Lung (tissue), 17 donors: ENCODE measurements at places on chromosomes 7 and 10.
A peak's percentile ranks its signal among the peaks of the same experiment; 100 is the strongest.

DNA sequence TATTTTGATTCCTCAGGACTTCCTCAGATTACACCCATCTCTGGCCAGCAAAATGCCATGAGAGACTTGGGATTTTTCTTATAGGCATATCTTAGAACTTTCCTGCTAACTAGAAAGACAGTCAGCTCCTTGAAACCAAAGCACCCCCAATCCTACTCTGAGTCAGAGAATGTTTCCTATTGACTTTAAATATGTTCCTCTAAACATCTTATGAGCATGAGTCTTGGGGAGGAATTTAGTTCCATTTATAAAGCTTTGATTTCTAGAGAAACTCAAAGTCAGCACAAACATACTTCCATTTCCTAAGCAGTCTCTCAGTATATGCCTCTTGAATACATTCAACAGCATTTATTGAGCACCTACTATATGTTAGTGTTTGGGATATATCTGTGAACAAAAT is 128.5 kb downstream of the INHBA start:
- no peak for DNase-seq

DNA sequence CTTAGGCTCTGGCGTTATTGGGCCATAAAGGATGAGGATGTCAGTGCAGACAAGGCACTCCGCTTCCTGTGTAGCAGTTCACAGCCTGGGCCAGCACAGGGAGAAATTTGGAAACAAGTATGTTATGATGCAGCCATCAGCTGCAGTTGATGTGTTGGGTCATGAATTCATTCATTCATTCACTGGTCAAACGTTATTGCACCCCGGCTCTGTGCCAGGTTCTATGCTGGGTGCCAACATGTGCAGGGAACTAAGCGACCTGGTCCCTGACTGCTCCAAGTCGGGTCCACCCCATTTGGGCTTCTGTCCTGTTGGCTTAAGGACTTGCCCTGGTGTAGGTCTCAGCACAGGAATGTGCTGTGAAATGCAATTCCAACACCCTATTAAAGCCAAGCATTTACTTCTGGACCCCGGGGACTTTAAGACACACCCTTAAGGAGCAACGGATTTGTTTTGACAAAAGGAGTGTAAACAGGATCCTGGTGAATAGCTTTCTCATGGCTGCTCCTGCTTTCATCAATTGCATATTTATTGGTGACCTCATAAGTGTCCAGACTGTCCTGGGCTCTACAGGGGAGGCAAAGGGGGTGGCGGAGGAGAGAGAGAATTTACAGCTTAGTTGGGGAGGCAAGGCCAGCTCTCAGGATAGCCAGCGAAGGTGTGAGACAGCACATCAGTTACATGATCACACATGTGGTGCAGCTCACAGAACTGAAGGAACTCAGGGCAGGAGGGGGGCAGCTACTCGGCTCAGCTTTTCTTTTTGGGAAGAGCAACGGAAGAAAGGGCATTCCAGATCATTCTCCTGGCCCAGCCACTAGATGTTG is 158.6 kb downstream of the GRK5 start:
- DNase-seq, result no peak

- DNase-seq, result no peak
Observed at GRCh38 chr7:91636728-91637127, 243.8 kb downstream of the MTERF1 start.

DNA sequence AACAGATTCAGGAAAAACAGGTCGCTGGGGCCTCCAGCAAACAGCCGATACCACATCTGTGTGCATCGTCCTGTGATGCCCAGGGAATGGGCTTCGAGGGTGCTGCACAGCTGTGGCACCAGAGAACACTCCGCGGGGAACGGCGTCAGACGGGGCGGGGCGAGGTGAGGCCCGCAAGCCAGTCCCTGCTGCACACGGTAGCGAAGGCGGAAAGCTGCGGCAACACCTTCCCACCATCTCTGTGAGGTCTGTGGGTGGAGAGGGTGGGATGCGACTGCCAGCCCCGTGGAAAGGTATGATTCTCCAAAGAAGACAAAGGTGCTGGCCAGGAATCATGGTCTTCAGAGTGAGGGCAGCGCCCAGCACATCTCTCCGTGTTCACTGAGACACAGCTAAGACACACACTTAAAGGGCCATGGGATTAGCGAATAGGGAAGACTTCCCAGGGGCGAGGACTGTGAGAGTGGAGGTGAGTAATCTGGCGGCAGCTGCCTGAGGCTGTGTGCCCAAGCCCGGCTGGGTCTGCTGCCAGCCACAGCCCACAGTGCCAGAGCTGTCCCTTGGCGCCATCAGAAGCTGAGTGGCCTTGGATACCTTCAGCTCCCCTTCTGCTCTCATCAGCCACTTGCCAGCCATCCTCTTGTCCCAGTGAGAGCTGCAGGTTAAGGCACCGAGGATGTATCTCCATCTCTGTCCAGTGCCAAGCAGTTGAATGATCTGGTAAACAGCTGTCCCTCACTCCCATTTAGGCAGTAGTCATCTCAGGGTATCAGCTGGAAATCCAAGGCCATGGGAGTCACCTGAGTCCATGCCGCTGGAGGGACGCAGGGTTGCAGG is 17.6 kb downstream of the PRKAG2 start:
- no peak for DNase-seq

GRCh38 chr10:3046981-3047547 is 20.3 kb upstream of the PFKP start:
- no peak for DNase-seq

DNA sequence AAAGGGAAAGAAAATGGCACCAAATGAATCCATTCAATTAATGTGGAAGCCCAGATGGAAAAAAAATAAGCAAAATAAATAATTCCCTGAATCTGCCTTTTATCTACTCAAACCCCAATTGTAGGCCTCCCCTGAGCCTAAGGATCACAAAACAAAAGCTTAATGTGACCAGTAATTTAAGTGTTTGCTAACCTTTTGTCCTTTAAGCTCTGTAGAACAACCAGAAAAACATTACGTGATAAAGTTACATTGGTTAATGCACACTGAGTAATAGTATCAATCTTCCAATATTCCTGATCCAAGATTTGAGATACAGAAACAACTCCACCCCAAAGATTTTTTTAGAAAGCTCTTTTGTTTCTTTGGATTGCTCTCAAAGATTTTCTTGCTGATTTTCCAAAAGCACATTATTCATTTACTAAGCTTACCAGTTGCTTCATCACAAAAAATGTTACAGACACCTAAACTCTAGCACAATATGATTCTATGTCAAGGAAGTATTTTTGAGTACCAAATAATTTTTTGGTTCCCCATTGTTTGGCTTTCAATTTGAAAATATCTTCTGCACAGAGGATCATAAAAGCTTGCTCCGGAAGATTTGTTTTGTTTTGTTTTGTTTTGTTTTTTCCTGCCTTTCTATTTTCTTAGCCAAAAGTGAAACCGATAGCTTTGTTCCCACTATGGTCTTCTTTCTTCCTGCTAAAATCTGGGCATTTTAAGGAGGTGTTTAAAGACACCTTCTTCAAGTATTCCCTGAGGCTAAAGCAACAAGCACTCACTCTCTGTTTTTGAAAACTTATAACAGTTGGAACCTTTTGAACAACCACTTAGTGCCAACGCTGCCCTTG is 54.2 kb downstream of the TRIL start:
- no peak for DNase-seq

DNA sequence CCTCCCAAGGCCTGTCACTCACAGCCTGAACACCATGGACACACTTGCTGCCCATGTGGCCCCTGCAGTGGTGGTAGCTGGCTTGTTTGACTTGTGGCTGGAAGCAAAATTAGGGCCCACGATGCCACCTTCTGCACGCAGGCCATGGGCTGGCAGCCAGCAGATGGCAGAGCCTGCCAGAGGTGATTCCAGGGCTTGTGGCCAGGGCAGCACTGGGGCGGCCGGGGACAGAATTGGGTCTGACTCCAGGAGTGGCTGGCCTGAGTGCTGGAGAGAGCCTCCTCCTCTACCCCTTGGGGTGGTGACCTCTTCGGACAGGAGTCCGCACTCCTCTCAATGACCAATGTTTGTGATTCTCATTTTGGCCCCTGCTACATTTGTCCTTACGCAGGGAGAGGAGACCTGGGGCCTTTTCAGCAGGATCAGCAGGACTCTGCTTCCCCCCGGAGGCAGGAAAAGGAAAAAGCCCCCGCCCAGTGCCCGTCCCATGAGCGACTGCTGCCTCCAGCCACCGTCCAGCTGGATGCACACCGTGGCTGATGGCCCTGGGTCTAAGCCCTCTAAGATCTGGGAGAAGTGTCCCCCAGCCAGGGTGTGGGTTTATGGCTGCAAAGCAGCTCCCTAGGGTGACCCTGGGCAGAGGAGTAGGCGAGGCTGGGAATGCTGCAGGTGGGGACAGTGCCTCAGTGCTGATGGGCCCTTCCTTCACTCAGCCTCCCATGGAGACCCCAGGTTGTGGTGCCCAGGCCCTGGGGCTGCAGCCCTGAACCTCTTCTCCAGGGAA is 26.5 kb downstream of the DNAJB12 start:
- DNase-seq, result peak; percentile 71

- peak; percentile 65 for DNase-seq
Observed at GRCh38 chr7:20220921-20221547, 3.9 kb upstream of the MACC1 start.

GRCh38 chr10:70490142-70490541 is 11.6 kb downstream of the PALD1 start:
- no peak for DNase-seq

DNA sequence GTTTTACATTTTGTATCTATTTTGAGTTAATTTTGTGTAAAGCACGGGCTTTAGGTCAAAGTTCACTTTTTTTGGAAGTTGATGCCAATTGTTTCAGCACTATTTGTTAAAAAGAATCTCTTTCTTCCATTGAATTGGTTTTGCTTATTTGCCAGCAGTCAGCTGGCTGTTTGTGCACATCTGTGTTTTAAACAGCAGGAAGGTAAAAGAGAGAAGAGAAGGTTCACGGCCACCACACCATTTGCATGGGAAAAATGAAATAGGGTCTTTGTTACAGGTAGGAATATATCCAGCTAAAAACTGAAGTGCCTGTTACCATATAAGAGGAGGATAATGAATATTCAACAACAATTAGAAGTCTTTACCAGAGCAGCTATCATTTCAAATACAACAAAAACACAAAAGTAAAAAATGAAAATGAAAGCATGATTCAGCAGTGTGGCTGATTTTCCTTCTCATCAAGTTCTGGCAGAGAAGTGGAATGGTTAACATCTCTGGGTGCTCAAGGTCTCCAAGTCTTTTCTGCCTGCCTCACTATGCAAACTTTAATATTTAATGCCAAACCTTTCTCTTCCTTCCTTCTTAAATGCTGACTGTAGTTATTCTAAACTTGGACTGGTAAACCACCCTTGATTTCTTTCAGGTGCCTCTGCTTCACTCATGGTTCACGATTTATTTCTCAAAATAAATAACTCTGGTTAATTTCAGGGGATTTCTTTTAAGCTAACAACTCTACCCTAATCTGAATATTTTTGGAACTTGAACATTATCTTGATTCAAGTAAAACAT is 841.5 kb downstream of the GRM8 start:
- peak; percentile 1 for DNase-seq

DNA sequence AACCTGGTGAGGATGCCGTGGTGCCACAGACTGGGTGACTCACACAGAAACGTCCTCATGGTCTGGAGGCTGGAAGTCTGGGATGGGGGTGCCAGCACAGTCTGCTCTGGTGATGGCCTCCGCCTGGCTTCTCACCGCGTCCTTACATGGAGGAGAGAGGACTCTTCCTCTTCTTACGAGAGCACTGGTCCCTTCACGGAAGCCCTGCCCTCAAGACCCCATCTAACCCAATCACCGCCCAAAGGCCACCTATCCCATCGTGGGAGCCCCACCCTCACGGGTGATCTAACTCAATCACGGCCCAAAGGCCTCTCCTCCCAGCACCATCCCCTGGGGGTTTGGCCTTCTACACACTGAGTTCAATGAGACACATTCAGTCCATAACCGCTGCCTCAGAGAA is 137.7 kb downstream of the PTPRN2 start:
- no peak for DNase-seq
